Activated CD4-positive, CD25-positive, alpha-beta regulatory T cell (primary cell): ENCODE measurements at places on chromosomes 4 and X.

DNA sequence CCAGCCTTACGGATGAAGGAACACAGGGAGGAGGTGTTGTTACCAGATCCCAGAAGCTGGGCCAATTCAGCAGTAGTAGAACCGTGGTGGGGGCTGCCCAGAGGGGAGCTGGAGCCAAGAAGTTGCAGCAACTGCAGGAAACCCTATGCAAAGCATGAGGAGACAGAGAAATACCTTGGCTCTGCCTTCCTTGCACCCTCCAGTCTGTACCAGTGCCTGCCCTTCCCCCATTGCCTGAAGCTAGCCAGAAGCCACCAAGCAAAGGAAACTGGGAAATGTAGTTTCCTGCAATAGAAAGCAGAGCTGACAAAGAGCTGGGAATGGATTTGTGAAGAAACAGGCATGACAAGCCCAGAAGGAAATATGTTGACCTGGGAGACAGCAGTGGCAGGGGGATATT is 108.7 kb upstream of the FUNDC1 start:
- DNase-seq, result no peak

DNA sequence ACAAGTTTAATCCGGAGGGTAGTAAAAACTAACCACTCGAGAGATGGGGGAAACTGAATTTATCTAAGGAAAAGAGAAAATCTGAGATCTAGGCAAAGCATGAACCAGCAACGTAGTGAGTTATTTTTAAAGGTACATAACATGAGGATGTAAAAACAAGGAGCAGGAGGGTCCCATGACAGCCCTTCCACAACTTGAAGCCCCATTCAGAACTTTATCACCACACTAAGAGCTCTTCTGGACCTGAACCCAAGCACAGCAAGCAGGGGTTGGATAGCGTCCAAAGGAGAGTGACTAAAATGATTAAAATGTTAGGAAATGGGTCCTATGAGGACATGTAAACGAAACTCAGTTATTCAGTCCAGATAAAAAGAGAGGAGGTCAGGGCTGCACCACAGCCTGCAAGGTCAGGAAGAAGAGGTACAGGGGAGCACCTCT is 16.2 kb downstream of the SH3RF1 start:
- no peak for DNase-seq

DNA sequence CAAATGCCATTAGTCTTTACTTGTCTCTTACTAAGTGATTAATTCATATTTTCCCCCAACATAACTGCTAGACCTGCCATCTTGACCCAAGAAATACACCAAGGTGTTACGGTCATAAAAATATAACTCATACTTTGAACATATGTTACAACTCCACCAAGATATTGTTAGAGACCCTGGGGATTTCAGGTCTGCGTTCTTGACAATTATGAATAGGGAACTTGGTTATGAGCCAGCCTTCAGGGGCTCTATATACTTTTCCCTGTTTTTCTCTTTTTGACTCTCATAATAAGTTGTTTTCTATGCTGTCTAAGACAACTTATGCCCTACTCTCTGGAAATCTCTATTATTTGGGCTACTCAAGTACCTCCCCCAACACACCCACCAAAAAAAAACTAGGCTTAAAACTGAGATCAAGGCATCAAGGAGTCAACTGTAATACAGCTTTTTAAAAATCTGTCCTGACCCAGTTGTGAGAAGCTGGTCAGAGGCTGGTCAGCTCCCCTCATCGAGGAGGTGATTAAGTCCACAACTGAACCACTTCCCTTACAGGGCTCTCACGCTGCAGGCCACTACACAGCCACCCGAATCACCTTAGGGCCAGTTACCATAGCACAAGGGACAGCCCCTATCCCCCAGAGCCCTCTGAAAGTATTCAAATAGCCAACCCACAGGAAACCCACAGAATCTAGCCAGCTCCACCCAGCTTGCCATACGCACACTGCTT is 10.5 kb upstream of the TLR3 start:
- DNase-seq, result no peak

GRCh38 chr4:88971536-88971935 is 85.4 kb downstream of the FAM13A start:
- DNase-seq, result no peak

GRCh38 chr4:162403932-162404331 is 240.1 kb upstream of the FSTL5 start:
- no peak for DNase-seq

DNA sequence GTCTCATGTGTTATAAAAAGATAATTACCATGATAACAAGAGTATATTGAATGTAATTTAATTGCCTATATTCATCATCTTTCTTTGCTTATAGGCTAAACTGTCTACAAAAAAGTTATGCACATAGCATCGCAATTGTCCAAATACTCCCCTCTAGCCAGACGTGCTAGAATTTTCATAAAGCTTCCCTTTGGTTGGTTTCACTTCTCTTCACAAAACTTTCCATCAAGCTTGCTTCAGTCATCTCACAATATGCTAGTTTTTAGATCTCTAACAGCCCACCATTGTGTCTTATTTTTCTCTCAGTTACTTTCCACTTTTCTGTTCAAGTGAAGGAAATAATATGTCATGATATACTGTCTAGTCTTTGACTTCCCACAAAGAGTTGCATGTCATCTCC is 448.3 kb upstream of the SPANXN1 start:
- DNase-seq, result no peak

DNA sequence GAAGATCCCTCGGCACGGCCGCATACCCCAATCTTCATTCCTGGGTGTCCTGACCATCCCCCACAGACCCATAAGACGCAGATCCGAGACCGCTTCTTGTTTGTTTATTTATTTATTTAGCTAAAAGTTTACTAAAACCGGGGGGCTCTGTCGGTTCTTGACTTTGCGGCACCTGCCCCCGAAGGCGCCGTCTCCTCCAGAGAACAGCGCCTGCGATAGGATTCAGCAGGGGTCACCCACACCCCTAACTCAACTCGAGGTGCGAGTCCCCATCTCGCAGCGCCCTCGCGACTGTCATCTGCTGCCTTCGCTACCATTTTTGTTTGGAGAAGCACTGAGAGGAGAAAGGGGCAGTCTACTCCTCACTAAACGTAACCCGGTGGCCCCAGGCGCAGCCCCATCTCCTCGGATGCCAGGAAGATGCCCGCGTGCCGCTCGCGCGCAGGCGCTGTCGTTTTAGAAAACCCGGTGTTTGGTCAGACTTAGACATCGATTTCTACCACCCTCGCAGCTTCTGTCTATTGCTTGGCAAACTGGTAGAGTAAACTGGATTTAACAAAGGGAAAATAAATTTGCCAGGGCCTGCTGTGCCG is 18.9 kb upstream of the GPR101 start:
- no peak for DNase-seq

- DNase-seq, result no peak
Measured at GRCh38 chrX:116204932-116205331, 34.4 kb downstream of the AGTR2 start.

- DNase-seq, result no peak
Measured at GRCh38 chr4:87734936-87735335, 64.4 kb upstream of the IBSP start.

DNA sequence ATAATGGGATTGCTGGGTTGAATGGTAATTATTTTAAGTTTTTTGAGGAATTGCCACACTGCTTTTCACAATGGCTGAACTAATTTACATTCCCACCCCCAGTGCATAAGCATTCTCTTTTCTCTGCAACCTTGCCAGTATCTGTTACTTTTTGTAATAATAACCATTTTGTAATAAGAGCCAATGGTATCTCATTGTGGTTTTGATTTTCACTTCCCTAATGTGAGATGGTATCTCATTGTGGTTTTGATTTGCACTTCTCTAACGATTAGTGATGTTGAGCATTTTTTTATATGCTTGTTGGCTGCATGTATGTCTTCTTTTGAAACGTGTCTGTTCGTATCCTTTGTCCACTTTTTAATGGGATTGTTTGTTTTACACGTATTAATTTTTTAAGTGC is 213.1 kb upstream of the HDX start:
- DNase-seq, result no peak

GRCh38 chr4:168797738-168798375 is 212.2 kb downstream of the CBR4 start:
- no peak for DNase-seq

GRCh38 chr4:5134620-5135019 is 83.3 kb downstream of the STK32B start:
- no peak for DNase-seq

GRCh38 chrX:97551821-97552220 is 668.1 kb downstream of the RPA4 start:
- no peak for DNase-seq

- DNase-seq, result no peak
Measured at GRCh38 chr4:156169011-156169410, 215.3 kb upstream of the CTSO start.

DNA sequence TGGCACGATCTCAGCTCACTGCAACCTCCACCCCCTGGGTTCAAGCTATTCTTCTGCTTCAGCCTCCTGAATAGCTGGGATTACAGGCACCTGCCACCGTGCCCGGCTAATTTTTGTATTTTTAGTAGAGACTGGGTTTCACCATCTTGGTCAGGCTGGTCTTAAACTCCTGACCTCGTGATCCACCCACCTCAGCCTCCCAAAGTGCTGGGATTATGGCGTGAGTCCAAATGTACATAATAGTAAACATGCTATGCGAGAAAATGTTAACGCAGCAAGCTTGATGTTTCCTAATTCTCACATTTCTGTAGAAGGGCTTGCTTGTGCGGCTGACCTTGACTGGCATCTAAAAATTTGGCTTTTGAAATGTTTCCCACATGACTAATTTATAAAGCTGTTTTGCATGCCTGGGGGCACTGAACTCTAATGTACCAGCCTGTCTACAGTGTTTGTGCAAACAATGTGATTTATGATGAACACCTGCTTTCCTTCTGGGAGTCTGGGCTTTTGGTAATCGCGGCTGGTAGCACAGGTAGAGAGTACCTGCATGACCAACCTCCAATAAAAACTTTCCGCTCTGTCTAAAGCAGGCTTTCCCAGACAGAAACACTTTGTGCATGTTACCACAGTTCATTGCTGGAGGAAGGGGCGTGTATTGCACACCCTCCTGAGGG is 216.8 kb downstream of the IL15 start:
- DNase-seq, result no peak

- DNase-seq, result no peak
Measured at GRCh38 chrX:115553171-115553570, 7.8 kb upstream of the PLS3 start.

- no peak for DNase-seq
Measured at GRCh38 chrX:17161991-17162390, 213.0 kb upstream of the NHS start.
